NCI-H226 (cell line): ENCODE measurements at places on chromosomes 12 and 14.

- peak; percentile 79 for DNase-seq
Observed at GRCh38 chr12:124745891-124746570, 117.6 kb downstream of the SCARB1 start.

DNA sequence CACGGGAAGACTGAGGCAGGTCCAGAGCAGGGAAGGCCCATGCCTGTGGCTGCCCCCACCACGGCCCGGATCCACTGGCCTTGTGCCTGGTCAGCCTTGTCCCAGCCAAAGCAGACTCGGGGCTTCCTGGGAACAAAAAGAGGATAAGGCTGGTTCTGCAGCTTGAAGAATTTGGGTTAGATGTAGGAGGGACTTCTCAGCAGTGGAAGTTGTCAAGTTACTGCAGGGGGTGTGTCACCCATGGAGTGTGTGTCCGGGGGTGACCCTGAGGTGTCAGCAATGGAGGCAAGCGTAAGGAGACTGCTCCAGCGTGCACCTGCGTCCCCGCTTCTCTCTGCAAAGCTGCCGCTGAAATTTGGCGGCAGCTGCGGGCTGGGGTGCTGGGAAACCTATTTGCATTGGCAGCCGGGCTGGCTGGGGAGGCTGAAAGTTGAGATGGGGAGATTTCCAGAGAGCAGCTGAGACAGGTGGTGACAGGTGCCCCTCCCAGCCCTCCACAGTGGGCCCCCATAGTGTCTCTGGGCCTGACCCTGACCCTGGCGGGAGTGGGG is 12.5 kb upstream of the TNFAIP2 start:
- peak; percentile 33 for DNase-seq

DNA sequence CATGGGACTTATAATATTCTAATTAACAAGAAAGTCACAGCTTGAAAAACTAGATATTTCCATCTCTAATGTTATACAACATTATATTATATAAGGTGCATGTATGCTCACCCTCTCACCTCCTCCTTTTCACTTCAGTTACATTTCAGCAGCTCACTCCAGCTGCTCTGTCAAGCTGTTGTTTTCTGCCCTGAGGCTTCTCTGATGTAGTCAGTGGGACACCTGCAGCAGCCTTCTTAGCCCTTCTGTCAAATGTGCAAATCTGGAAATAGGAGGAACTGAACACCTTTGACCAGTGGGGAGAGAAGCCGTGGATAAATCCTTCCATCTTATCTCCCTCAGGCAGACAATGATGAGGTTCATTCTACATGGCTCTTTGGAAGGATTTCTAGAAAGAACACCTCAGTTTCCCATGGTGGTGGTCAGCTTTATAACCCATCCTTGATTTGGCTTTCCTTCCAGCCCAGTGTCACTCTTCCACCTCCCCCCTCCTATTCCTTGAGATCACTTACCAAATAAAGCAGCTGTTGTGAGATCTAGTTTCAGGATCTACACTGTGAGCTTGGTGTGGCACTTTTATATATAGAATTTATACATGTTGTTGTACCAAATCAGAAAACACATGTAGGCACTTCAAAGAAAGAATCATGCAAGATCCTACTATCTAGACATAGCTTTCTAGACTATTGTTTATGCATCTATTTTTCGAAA is 79.6 kb upstream of the STK38L start:
- DNase-seq, result no peak

DNA sequence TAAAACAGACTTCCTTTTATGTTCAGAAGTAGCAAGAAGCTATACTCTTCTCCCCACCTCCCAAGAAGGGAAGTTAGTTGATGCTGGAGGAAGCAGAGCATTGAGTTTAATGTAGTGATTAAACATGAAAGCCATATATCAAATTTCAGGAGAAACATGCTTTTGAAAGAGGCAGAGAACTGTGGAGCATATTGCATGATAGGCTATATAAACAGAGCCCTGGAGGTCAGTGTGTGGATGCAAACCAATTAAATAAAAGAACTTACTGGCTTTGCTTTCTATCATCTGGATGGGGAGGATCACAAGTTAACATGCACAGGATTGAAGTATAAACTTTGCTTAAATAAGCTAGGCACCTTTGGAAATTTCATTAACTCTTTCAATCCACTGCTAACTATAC is 94.1 kb downstream of the MSRB3 start:
- no peak for DNase-seq

DNA sequence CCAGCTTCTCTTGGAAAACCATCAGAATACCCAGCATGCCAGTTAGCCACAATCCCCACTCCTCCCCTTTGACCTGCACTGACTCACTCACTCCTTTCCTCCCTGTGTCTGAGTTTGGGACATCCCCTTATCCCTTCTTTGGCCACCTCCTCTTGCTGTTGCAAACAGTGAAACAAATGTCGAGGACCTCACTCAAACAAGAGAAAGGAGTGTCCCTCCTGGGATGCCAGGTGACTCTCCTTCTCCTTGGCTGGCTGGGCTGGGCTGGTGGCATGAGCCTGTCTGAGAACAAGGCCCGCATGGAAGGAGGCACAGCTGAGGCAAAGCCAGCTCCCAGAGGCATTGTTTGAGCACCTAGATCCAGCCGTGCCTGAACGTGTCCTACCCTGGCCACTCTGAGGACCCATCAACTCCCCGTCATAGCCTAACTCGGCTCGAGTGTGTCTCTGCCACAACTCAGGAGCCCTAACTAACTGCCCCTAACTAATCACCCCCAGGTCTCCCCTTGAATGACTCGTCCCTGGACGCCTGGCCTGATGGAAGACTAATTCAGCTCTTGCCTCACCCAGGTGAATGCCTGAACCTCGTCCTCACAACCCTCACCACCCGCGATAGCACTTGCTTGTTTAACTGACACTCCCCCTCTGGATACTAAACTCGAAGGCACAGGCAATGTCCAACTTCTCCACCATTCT is 43.0 kb downstream of the NCOR2 start:
- peak; percentile 36 for DNase-seq

GRCh38 chr14:99321955-99322730 is 50.1 kb upstream of the BCL11B start:
- no peak for DNase-seq

GRCh38 chr12:94677778-94678177 is 27.4 kb upstream of the TMCC3 start:
- DNase-seq, result no peak

GRCh38 chr12:116066381-116067230 is 210.9 kb downstream of the MED13L start:
- DNase-seq, result peak; percentile 19

DNA sequence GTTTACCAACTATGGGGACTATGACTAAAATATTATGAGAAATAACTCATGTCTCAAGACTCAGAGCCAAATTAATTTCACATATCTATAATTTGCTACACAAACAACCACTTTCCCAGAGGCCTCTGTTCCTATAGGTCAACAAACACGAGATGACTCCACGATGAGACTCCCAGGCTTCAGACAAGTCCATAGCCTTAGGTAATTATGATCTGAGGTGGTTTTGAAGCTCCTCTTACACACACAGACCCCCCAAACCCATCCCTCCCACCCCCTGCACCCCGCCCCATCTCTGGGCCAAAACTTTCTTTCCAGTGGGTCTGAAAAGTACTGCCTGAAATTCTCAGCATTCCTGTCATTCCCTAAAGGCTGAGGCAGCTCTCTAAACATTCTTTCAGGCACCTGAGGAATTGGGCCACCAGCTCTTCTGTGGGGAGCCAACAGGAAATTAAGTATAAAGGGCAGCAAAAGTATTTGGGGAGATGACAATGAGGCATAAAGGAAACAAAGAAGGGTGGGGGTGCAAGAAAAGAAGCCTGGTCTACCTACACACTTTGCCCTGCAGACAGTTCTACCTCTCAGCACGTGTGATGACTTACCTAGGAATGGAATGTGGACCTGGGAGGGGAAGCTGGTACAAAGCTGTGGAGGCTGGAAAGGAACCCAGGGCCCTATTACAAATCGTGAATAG is 143.6 kb downstream of the PAWR start:
- DNase-seq, result peak; percentile 100

DNA sequence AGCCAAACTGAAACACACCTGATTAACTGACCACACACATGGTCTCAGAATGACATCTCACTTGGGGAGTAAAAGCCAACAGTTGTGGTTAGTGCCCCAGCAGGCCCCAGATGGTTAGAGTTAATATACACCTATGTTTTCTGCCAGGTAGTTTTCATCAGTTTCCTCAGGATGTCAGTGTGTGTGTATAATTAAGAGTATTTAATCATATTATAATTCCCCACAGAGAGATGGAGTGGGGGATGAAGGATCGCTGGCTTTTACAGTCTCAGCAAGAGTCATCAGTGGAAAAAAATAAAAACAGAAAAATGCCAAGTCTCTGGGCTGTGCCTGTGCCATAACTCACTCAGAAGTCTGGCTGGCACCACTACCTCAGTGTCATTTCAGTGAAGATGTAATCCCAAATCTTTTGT is 412.5 kb downstream of the ZFP36L1 start:
- DNase-seq, result no peak

DNA sequence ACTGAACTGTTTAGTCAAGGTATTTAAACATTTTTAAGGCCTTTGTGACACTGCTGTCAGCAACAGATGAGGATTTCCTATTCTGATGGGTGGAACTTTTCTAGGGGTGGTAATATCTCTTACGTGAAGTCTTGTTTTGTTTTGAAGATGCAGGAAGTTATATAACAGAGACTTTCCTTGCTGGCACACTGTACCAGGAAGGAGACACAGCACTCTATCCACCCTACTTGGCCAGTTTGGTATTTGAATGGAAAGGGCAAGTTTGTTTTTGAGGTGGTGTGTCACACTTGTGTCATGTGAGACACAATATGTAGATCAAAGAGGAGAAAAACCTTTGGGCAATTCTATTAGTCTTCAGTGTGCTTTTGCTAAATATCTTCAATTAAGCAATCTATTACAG is 51.6 kb upstream of the SRP54 start:
- DNase-seq, result no peak

GRCh38 chr12:106720696-106721095 is 53.8 kb upstream of the RIC8B start:
- no peak for DNase-seq

- DNase-seq, result no peak
Observed at GRCh38 chr12:53997204-53998109, 2.5 kb upstream of the HOXC9 start.

GRCh38 chr12:992647-993046 is 1.6 kb downstream of the ERC1 start:
- DNase-seq, result no peak

- no peak for DNase-seq
Observed at GRCh38 chr12:112178796-112179195, 53.4 kb downstream of the TRAFD1 start.

DNA sequence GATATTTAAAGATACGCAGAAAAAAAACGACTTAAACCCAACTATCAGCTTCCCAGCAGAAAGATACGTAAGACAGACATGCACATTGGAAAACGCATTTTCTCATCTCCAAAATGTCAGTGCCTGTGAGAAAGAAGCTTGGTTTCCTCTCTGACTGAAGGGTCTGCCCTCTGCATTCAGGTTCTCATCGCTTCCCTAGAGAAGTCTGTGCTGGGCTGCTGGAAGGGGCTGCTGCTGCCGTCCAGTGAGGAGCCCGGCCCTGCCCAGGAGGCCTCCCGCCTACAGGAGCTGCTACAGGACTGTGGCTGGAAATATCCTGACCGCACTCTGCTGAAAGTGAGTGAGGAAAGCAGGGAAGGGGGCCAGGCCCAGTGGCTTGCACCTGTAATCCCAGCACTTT is 4.7 kb upstream of the PFDN5 start:
- no peak for DNase-seq

DNA sequence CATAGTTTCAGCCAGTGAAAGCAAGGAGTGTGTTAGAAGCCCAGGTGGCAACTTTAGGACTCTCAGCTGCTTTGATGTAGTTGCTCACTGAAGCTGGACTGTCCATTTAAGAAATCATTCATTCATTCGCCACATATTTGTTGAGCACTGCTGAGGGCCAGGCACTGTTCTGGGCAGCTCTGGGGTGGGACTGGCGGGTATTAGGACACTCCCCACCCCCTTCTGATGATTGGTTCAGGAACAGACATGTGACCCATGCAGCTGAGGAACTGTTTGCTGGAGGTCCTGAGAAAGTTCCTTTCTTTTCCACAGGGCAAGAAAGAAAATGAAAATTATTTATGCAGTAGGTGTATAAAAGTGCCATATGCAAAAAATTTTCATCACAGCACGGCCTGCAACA is 70.3 kb upstream of the CHST11 start:
- DNase-seq, result no peak

GRCh38 chr12:121787063-121788025 is 6.1 kb downstream of the RHOF start:
- no peak for DNase-seq

- no peak for DNase-seq
Observed at GRCh38 chr14:74973003-74973653, 17.7 kb upstream of the PGF start.

GRCh38 chr14:54219261-54220070 is 177.3 kb upstream of the CDKN3 start:
- DNase-seq, result no peak

DNA sequence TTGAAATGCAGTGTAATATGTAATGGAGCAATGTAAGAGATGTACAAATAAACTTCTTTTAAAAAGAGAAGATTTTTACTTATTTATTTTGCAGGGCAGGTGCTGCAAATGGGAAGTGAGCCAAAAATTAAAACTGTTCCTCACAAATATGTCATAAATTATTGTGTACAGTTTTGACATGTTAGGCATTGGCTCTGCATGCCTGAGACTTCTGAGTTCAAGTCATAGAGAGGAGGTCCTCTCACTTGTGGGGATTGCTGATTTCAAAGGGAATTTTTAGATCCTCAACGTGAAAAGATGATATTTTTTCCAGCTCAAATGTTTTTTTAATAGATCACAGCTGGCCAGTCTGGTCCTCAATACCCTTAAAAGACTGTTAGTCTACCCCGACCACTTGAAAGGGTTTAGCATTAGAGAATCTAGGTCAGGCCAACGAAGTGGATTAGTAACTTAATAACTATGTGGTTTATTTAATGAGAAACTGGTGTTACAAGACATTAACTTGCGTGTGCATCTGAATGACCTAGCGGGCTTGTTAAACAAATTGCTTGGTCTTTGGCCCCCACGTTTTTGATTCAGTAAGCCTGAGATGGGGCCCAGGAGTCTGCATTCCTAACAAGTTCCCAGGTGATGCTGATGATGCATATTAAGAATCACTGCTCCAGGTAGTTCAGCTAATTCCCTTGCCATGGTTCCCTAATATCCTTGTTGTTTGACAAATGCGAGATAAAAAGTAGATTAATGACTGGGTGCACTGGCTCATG is 30.9 kb upstream of the WDR89 start:
- no peak for DNase-seq

- no peak for DNase-seq
Observed at GRCh38 chr12:95143621-95144205, 70.3 kb upstream of the NR2C1 start.

- no peak for DNase-seq
Observed at GRCh38 chr12:107442326-107442987, 243.1 kb upstream of the PWP1 start.

- no peak for DNase-seq
Observed at GRCh38 chr14:38065106-38065762, 142.5 kb upstream of the SSTR1 start.

- DNase-seq, result no peak
Observed at GRCh38 chr12:87870061-87870460, 159.1 kb downstream of the C12orf50 start.

GRCh38 chr12:58443273-58443980 is 476.9 kb downstream of the LRIG3 start:
- peak; percentile 31 for DNase-seq
